ENCODE measurements at places on chromosomes 4 and X. TPM values are rescaled to one million over a fixed set of nuclear protein-coding genes. Genes with fewer than 3 reads are reported as not detected.

FDCSP gene
- total RNA-seq: not detected

FAM114A1 gene
- total RNA-seq: not detected

GPRIN3 gene
- total RNA-seq: 46.4 TPM

SLC10A7 gene
- total RNA-seq: 8.7 TPM

- DNase-seq: no peak
Measured at GRCh38 chrX:15167826-15168225, 102.1 kb downstream of the ASB9 start.

GRCh38 chr4:79588679-79589078, 180.7 kb upstream of the GK2 start:
- no peak for DNase-seq

GRCh38 chrX:39443240-39443639, 642.0 kb downstream of the MID1IP1 start:
- DNase-seq: peak; percentile 10

GRCh38 chr4:173002830-173003561, 165.6 kb upstream of the GALNT7 start:
- DNase-seq: no peak

- DNase-seq: no peak
Measured at GRCh38 chr4:146059151-146059550, 116.4 kb upstream of the LSM6 start.

GRCh38 chrX:106450405-106450804, 161.4 kb upstream of the RADX start:
- no peak for DNase-seq

GRCh38 chr4:26779224-26779623, 81.4 kb upstream of the STIM2 start:
- DNase-seq: no peak

- no peak for DNase-seq
Measured at GRCh38 chrX:26328608-26329319, 112.8 kb downstream of the MAGEB5 start.

- DNase-seq: no peak
Measured at GRCh38 chr4:99219072-99219471, at the start of gene ADH6. ADH6 (minus strand) TSS chr4:99219246; CDS start chr4:99219152, 94 bp downstream.

SSX3 gene
- not detected for total RNA-seq

DNA sequence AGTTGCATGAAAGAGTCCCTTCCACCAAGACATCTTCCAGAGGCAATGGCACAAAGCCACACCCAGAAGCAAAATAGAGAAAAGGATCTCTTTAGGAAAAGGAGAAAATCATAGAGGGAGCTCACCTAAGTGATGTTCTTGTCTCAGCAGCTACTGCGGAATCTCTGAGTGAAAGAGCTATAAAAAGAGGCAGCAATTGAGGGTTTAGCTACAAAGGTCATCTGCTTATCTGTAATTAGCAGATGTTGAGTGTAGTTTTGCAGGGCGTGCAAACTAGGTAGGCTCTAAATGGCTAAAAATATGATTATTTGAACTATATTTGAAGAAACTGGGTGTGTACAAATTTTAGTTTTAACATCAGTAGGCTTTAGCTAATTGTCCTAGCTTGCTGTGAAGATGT, 276.0 kb downstream of the HS3ST1 start:
- DNase-seq: no peak

Data from CD4-positive, alpha-beta T cell (primary cell).